Stimulated activated CD8-positive, alpha-beta memory T cell treated with anti-CD3 and anti-CD28 coated beads, Interleukin-4, amount 100 ng/mL, for 1 hour (primary cell): ENCODE measurements at places on chromosomes 12 and 14.
A peak's percentile ranks its signal among the peaks of the same experiment; 100 is the strongest.

GRCh38 chr14:36054353-36055051, 122.0 kb downstream of the PTCSC3 start:
- DNase-seq: no peak

GRCh38 chr14:75445236-75445635, 17.4 kb downstream of the JDP2 start:
- DNase-seq: no peak

DNA sequence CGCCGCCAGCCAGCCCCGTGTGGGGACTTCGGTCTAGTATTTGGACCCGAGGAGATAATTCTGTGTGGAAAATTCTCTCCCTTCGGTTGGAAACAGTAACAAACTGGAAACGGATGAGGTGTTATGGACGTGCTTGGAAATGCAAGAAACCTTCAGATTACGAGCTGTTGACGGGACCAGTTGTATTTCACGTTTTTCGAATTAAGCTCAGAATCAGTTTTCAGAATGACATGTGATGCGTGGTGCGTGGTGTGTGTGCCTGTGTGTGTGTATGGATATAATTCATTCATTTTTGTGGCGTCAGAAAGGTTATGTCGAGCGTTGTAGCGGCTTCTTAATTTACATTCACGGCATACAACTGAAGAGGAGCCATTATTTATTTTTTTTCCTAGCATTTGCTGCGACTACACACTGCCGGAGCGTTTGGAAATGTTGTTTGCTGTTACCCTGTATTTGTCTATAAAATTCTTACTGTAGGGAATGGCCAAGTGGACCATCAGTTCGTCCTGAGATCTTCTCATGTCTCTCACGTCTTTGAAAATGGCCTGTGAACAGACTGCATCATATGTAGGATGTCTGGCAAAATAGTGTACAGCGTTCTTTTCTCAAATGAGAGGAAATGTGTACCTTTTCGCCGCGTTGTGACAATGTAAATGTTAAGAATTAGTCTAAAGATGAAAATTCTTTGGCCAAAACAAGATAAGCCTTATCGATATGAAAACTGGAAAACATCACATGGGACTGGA, 1.3 kb downstream of the TRAF3 start:
- DNase-seq: no peak

DNA sequence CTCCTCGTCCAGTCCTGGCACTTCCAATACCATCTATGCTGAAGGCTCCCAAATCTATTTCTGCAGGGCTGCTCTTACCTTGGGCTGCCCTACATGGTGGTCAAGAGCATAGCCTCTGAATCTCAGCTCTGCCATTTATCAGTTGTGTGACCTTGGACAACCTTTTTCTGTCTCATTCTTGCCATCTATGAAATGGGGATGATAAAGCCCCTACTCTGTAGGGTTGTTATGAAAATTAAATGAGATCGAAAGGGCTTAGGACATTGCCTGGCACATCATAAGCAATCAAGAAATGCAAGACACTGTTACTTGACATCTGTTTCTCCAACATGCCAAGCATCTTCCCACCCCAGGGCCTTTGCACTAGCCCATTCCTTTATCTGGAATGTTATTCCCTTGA, 45.5 kb upstream of the GPATCH2L start:
- DNase-seq: no peak

DNA sequence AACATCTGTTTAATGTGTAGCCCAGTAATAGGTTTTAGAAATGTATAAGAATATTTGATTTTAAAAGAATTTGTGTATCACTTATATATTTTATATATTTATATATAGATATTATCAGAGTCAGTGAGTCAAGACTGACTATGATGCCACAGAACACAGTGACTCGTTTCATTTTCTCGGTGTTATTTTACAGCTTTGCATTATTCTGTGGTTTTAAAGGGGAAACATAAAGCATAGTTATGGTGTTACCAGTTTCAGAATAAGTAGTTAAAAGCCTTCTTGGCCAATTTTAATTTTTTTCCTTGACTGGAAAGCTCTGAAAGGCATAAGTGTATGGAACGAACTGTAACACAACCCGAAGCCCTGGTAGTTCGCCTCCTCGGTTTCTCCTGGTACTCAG, 91.0 kb downstream of the GRIP1 start:
- DNase-seq: no peak

DNA sequence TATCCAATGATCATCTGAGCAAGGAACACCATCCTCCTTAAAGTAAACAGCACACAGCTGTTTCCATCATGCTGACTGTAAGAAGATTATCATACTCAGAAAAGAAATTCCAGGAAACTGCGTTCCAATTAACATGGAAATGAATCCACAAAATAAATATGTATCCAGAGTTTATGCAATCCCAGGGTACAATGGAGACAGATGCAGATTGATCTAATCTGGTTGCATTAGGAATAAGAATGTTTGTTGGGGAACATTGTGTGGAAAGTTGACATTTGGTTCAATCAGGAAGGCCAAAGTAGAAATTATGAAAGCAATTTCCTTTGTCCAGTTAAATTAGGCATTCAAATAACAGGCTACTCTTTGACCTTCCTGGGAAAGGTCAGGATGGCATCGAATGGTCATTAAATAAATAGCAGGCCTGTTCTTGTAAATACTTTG, 236.9 kb upstream of the AMIGO2 start:
- no peak for DNase-seq

DNA sequence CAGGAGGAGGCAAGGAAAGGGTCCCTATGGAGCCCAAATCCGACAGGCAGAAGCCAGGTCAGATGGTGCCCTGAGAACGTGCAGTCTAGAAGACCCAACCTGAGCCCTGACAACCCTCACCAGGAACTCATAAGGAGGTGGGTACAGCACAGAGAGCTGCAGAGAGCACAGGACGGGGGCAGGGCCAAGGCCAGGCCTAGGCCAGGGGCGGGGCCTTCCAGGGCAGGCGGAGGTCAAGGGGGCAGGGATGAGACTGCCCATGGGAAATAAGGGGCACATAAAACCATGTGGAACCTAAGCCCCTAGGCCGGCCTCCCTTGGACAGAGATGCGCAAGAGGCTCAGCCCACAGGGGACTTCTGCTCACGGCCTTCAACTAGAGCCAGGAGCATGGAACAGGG, 45.1 kb downstream of the SSH1 start:
- no peak for DNase-seq

DNA sequence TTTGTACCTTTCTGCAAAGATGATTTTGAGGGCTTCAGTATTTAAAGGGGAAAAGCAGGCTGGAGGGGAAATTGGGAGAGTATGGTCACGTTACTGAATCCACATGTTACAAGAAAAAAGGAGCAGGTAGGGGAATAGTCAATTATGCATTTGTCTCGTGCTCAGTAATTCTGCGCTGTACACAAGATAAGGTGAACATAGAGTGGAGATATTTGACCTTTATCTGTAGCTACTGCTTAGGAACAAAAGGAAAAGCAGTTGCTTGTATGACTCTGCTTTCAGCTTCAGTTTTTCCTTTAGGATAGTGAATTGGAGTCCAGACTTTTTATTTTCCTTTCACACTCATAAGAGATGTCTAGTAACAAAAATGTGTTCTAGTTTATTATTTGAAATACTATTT, 49.8 kb downstream of the FBXO33 start:
- no peak for DNase-seq

- DNase-seq: no peak
Measured at GRCh38 chr12:129903092-129903945, 506 bp downstream of the TMEM132D start.

DNA sequence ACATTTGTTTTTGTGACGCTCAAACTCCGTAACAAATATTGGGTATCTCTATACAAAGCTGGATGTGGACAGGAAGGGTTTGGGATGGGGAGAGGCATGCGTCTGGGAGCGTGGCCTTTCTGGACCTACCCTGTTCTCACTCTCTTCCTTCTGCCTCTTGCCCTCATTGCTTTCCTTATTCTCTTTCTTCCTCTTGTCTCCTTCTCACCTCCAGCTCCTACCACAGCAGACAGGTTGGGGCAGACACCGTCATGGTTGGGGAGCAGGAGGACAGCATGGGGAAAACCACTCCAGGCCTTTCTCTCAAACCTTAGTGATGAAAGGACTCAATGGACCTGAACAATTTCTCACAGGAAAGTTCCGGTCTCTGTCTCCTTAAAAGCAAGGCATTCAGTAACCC, 465.3 kb downstream of the RAD51B start:
- no peak for DNase-seq

DNA sequence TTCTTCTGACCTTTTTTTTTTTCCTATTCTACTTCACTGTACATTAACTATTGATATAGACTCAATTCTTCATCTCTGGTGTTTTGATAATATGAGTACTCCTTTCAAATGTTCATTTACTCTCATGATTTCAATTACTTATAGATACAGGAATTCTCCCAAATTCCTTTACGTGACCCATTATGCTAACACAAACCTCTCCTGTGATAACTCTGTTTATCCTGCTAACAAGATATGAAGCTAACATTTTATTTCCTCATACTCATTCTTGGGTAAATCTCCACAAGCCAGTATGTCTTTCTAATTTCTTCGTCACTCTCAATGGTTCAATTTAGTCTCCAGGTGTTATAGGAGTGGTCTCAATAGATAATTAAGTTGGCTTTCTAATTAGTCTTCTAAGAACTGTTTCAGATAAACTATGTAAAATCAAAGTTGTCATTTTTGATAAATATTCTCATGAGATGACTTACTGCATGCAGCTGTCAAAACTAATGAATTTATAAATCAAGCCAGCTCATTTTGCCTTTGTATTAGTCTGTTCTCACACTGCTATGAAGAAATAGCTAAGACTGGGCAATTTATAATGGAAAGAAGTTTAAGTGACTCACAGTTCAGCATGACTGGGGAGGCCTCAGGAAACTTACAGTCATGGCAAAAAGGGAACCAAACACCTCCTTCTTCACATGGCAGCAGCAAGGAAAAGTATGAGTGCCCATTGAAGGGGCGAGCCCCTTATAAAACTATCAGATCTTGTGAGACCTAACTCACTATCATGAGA, 130.6 kb upstream of the MYF6 start:
- DNase-seq: no peak

DNA sequence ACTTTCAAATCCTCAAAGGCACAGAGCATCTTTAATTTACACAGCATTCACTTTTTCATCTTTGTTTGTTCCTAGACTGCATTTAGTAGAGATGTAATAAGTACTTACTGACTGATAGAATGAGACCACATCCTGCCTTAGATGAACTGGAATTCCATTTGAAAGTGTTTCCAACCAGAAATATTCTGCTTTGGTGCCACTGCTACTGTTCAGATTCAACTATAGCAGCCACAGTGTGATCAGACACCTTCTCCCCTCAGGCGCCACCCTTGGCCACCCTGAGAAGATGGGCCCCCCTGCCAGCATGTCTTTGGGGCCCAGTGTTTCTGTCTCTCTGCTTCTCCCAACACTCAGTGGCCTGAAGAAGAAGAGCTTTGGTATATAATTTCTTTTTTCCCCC, 449.1 kb downstream of the RAD51B start:
- DNase-seq: no peak

- peak; percentile 38 for DNase-seq
Measured at GRCh38 chr12:124898200-124898922, 16.1 kb downstream of the UBC start.

DNA sequence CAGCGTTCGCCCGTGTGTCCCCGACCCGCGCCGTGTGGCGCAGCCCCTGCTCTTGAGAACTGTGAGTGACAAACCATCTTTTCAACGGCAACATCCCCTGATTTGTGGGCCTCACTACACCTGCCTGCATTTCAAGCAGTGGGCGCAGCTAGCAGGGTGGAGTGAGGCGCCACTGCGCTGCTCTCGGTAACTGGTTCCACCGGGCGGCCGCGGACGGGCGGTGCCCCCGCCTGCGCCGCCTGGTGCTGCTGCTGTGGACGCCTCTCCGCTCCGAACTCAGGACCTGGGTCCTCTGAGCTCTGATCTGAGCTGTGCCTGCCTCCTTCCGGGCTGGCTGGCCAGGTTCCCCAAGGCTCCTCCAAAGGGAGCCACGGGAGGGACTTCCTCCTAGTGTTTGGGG, 5.9 kb upstream of the DEGS2 start:
- no peak for DNase-seq

DNA sequence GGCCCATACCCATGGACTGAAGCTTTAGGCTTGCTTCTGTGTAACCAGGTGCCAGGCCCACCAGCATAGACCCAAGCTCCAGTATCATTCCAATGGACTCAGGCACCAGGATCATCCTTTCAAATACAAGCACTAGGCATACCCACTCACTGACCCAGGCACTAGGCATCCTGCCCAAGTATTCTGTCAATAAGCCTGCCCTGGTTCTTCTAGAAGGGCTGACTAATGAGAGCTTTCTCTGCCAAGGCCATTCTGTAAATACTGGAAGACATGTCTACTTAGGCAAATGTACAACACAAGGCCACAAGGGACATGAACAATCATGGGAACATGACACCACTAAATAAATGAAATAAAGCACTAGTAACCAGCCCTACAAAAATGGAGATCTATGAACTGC, 352.2 kb downstream of the FSCB start:
- no peak for DNase-seq

- DNase-seq: no peak
Measured at GRCh38 chr12:108896336-108896735, 16.4 kb downstream of the DAO start.

GRCh38 chr12:3310271-3311026, 180.6 kb upstream of the PRMT8 start:
- no peak for DNase-seq

DNA sequence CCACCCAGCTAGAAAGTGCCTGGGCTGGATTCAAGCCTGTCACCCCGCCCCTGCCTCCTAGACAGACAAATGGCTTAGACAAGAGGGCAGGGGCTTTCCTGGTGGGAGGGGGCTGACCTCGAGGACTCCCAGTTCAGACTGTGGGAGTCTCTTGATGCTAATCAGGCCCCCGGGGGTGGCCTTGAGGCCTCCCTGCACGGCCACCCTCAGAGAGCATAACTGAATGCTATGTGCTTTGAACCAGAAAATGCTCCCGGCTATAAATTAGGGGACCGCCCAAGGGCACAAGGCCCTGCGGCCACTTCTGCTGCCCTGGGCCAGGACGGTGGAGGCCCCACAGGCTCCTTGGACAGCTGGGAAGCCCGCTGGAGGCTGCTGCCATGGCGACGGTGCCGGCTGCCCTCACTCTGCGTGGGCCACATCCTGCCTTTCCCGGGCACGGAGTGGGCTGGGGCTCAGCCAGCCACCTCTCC, 111.0 kb upstream of the NCOR2 start:
- DNase-seq: no peak

DNA sequence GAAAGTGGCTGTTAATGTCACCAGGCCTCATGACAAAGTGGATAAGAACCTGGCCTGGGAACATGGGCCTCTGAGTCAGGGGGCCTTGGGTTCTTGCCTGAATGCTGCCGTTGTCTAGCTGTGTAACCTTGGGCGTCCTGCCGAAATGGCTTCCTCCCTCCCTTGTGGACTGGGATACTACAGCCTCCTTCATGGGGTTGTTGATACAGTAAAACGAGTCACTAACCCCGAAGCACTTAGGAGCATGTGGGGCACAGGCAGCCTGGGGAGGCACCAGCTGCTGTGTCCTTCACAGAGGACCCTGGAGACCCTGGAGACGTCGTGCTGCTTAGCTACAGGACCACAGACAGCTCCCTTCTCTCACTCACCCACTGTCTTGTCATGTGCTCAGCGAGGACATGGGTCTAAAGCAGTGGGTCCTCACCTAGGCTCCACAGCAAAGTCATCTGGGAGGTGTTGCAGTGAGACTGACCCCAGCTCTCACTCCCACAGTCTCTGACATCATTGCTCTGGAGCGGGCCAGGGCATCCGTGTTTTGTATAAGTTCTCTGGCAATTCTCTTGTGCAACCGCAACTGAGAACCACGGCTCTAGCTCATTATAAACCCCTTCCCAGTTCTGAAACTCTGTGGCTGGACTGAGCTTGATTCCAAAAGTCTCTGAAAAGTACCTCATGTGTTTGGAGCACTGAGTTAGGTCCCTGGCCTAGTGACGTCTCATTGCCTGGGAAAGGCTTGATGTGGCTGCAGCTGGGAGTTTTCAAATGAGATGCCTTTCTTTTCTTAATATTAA, 42.1 kb downstream of the SERPINA3 start:
- DNase-seq: no peak
